Pulmonary artery endothelial cell (primary cell): ENCODE measurements at places on chromosomes 5 and 9. TPM values are rescaled to one million over a fixed set of nuclear protein-coding genes. Genes with fewer than 3 reads are reported as not detected.

MEGF10 gene
- 0.60 and 0.92 TPM in 2 replicates for total RNA-seq

HSPB3 gene
- not detected in 2 replicates for total RNA-seq

TRIM52 gene
- 4.2 and 8.0 TPM in 2 replicates for total RNA-seq

ANKRD55 gene
- total RNA-seq = 0.33 and 0.74 TPM in 2 replicates

SARDH gene
- total RNA-seq = 0.20 and 0.35 TPM in 2 replicates

ABCA1 gene
- total RNA-seq = 5.9 and 7.2 TPM in 2 replicates

LEAP2 gene
- 0.13 and 0.67 TPM in 2 replicates for total RNA-seq

TAF1L gene
- 0.04 TPM in 1 of 2 replicates, not detected in the other for total RNA-seq

ARL10 gene
- 6.7 and 9.2 TPM in 2 replicates for total RNA-seq

FBXW5 gene
- total RNA-seq = 171 and 182 TPM in 2 replicates

ROR2 gene
- not detected in 2 replicates for total RNA-seq

ANKDD1B gene
- 0.20 and 1.1 TPM in 2 replicates for total RNA-seq

F2RL1 gene
- 36.5 and 53.5 TPM in 2 replicates for total RNA-seq
